ENCODE measurements at places on chromosomes 4 and X. TPM values are rescaled to one million over a fixed set of nuclear protein-coding genes. Genes with fewer than 3 reads are reported as not detected.
A peak's percentile ranks its signal among the peaks of the same experiment; 100 is the strongest.

DNA sequence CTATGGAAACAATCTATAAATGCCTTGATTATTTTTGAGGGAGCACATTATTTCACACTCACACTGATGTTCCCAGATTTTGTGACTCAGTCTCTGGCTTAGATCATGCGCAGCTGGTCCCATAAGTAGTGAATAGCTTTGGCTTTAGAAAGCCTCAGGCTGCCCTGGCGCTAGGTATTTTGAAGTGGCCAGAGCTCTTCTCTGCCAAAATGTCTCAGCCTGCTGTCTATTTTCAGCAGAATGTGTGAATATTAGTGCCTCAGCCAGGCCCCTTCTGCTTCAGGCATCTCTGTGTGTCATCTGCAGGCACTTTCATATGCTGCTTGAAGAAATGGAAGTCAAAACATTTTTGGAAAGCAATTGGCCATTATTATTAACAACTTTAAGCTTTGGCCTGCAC lies 931.0 kb upstream of the INTU start:
- no peak for DNase-seq
- H3K4me3 ChIP-seq: no peak overlapping the region
- no peaks in the 10 kb centered on the region for H3K27me3 ChIP-seq

Gene ADRA2C
- 3.4 TPM for total RNA-seq

Gene RAB39B
- total RNA-seq: 0.44 TPM

- DNase-seq: no peak
- H3K27me3 ChIP-seq: peaks cover 19% of the 10 kb centered on the region
- no peak overlapping the region for H3K27ac ChIP-seq
- no peaks in the 10 kb centered on the region for H3K4me1 ChIP-seq
- H3K4me3 ChIP-seq: no peak overlapping the region
Observed at GRCh38 chr4:9894644-9895332, 113.4 kb downstream of the DRD5 start.

Gene LONRF3
- 6.7 TPM for total RNA-seq

Gene CFAP47
- 1.0 TPM for total RNA-seq

Gene TMPRSS11B
- not detected for total RNA-seq

Gene AVPR2
- not detected for total RNA-seq

DNA sequence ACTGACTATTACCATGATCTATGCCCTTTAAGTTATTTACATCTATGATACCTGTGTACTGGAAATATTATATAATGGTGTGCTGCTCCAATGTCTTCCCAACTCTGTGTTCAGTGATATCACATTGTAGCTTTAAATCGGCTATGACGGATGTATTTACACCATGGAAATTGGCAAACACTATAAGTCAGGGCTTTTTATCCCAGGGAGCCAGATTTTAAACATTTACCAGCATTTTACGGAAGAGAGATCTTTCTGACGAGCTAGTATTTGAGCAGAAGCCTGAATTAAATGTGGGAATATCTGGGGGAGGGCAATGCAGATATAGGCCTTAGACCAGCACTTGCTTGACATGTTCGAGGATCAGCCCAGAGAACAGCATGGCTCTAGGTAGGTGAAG lies 7.7 kb upstream of the PGM2 start:
- H3K4me1 ChIP-seq: no peaks in the 10 kb centered on the region
- DNase-seq: no peak
- no peak overlapping the region for H3K4me3 ChIP-seq
- peaks cover 4% of the 10 kb centered on the region for H3K36me3 ChIP-seq

Gene SPANXN4
- total RNA-seq: not detected

- no peak overlapping the region for H3K27ac ChIP-seq
- H3K27me3 ChIP-seq: no peaks in the 10 kb centered on the region
- H3K36me3 ChIP-seq: no peaks in the 10 kb centered on the region
- no peak for DNase-seq
- no peaks in the 10 kb centered on the region for H3K4me1 ChIP-seq
Observed at GRCh38 chr4:29043411-29043810, 1676.8 kb upstream of the PCDH7 start.

DNA sequence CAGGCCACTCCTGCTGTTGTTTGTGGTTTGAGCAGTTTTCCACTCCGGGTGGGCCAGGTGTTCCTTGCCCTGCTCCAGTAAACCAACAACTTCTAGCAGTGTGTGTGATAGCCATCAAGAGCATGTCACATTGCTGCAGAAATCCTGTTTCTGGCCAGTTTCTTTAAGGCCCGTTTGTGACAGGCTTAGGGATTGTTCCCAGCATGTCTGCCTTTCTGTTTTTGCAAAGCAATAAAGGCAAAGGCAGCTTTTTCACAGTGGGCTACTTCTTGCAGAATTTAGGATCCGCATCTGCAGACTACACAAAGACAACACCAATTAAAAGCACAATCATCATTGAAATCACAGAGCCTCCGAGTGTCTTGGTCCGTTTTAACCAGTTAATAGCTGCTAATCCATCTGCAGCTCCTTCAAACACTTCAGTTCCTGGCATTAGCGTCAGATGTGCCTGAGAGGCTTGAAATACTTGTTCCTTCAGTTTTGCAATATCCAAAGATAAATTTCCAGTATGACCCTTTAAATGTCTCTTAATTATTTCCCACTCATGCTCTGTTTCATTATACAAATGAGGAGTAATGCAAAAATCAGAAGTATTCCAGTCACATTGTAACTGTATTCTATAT lies 65.1 kb downstream of the ADAM29 start:
- no peaks in the 10 kb centered on the region for H3K27me3 ChIP-seq
- H3K27ac ChIP-seq: no peak overlapping the region
- DNase-seq: no peak
- H3K4me1 ChIP-seq: no peaks in the 10 kb centered on the region
- no peak overlapping the region for H3K4me3 ChIP-seq

- peaks cover 2% of the 10 kb centered on the region for H3K27me3 ChIP-seq
- no peak overlapping the region for H3K4me3 ChIP-seq
- H3K27ac ChIP-seq: no peak overlapping the region
- no peaks in the 10 kb centered on the region for H3K36me3 ChIP-seq
Observed at GRCh38 chr4:154143720-154144119, 347.9 kb downstream of the DCHS2 start.

Gene TMEM129
- total RNA-seq: 31.0 TPM

GRCh38 chrX:118730500-118731247 lies 3.3 kb downstream of the IL13RA1 start:
- H3K4me1 ChIP-seq: peaks cover 38% of the 10 kb centered on the region
- H3K27me3 ChIP-seq: no peaks in the 10 kb centered on the region
- peaks cover 24% of the 10 kb centered on the region for H3K36me3 ChIP-seq
- no peak for DNase-seq
- peak overlapping the region; percentile 9 for H3K4me3 ChIP-seq

DNA sequence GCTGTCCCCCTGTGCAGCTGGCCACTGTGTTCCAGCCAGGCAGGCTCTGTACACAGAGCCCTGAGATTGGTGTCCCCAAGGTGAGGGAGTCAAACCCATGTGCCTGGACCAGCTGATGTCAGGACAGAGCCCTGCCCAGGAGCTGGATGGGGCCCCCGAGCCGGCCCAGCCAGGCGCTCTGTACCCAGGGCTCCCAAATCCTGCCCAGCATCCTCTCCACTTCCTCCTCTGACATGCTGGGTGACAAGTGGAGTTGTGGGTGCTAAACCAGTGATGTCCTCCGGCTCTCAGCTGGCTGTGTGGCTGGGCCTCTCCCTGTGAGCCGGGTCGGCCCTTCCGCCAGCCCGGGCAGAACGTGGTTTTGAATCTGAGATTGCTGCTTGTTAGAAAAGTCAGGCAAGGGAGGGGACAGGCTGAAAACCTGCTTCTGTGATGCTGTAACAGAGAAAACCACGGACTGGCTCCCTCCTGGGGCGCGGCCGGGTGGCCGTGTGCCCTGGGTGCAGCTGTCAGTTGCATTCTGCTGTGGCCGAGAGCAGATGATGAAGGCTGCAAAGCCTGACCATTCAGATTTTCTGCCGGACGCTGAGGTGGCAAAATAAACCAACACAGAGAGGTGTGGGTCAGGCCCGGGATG lies 7.9 kb upstream of the CPLX1 start:
- DNase-seq: no peak
- peaks cover 26% of the 10 kb centered on the region for H3K27me3 ChIP-seq
- H3K36me3 ChIP-seq: no peaks in the 10 kb centered on the region
- no peaks in the 10 kb centered on the region for H3K4me1 ChIP-seq
- no peak overlapping the region for H3K27ac ChIP-seq

Gene ADAMTS3
- 0.07 TPM for total RNA-seq

GRCh38 chr4:508675-509638 lies 9.9 kb downstream of the PIGG start:
- no peak overlapping the region for H3K27ac ChIP-seq
- H3K4me3 ChIP-seq: no peak overlapping the region
- no peaks in the 10 kb centered on the region for H3K27me3 ChIP-seq
- no peak for DNase-seq
- peaks cover 40% of the 10 kb centered on the region for H3K36me3 ChIP-seq

- H3K27ac ChIP-seq: no peak overlapping the region
- H3K4me1 ChIP-seq: no peaks in the 10 kb centered on the region
- no peaks in the 10 kb centered on the region for H3K36me3 ChIP-seq
- no peak for DNase-seq
Observed at GRCh38 chr4:138972956-138973801, 42.4 kb upstream of the NOCT start.

GRCh38 chrX:37701588-37701987 lies 16.0 kb downstream of the XK start:
- DNase-seq: no peak
- no peaks in the 10 kb centered on the region for H3K27me3 ChIP-seq

Gene CORIN
- not detected for total RNA-seq

Gene DDX53
- total RNA-seq: not detected

DNA sequence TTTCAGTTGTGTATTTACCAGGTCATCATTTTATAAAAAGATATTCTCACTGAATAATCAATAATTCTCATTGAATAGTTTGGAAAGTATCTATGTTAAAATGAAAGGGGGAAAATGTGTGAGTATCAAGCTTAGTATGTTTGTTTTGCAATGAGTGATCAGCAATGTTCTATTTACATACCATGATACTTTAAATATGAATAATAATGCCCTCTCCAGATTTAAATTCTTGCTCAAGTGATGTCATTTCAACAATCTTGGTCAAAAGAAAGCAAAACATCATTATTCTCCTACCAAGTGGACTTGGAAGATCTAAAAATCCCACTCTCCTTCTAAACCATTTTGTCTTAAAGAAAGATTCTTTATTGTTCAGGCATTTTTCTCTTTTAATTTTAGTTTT lies 42.1 kb upstream of the ANKRD50 start:
- H3K4me3 ChIP-seq: no peak overlapping the region
- no peaks in the 10 kb centered on the region for H3K4me1 ChIP-seq
- H3K36me3 ChIP-seq: no peaks in the 10 kb centered on the region
- H3K27ac ChIP-seq: no peak overlapping the region
- H3K27me3 ChIP-seq: no peaks in the 10 kb centered on the region
- no peak for DNase-seq

Gene S100G
- not detected for total RNA-seq

GRCh38 chr4:82688091-82688795 lies 110.4 kb downstream of the SCD5 start:
- H3K27ac ChIP-seq: no peak overlapping the region
- no peak for DNase-seq
- H3K4me3 ChIP-seq: no peak overlapping the region
- no peaks in the 10 kb centered on the region for H3K36me3 ChIP-seq
- H3K4me1 ChIP-seq: no peaks in the 10 kb centered on the region

GRCh38 chr4:6199422-6199921 lies 877 bp downstream of the JAKMIP1 start:
- H3K27ac ChIP-seq: no peak overlapping the region
- no peak for DNase-seq
- peaks cover 55% of the 10 kb centered on the region for H3K27me3 ChIP-seq
- H3K4me3 ChIP-seq: no peak overlapping the region
- peaks cover 6% of the 10 kb centered on the region for H3K36me3 ChIP-seq
- no peaks in the 10 kb centered on the region for H3K4me1 ChIP-seq

DNA sequence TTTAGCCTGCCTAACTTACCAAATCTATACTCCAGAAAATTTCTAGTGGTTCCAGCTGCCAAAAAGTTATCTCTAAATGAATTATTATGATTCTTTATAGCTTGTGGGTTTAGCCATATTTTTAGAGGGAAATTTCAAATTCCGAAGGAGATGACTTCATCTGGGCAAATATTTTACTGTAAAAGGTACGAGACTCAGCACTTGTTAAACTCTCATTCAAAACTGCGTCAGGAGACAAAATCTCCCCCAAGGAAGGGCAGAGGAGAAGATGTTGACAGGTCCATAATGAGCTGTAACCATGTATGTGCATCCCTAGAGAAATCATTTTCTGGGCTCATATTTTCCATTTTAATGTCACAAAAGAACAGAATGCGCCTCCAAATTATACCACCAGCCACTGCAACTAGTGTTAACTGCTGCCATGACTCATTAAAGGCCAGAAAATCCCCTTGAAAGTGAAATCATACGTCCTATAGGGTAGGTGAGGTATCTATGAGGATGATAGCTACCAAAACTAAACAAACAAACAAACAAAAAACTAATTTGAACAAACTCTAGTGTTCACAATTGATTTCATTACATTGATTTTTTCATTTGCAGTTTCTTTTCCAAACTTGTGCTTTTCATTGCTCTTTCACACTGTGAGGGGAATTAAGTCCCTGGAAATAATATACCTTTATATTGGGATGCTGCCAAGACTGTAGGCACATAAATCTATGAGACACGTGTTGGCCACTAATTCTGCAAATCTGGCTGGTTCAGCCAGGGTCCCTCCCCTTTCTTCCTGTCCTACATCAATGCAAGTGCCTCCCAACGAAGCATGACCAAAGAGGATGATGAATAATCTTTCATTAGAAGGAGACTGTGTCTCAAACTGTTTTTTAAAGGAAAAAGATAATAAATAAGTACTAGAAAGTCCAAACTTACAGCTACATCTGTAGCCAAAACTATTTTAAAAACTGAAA lies 85.8 kb downstream of the ARHGAP6 start:
- H3K27ac ChIP-seq: no peak overlapping the region
- H3K4me1 ChIP-seq: no peaks in the 10 kb centered on the region
- no peak for DNase-seq
- H3K27me3 ChIP-seq: peaks cover 17% of the 10 kb centered on the region
- H3K36me3 ChIP-seq: no peaks in the 10 kb centered on the region

DNA sequence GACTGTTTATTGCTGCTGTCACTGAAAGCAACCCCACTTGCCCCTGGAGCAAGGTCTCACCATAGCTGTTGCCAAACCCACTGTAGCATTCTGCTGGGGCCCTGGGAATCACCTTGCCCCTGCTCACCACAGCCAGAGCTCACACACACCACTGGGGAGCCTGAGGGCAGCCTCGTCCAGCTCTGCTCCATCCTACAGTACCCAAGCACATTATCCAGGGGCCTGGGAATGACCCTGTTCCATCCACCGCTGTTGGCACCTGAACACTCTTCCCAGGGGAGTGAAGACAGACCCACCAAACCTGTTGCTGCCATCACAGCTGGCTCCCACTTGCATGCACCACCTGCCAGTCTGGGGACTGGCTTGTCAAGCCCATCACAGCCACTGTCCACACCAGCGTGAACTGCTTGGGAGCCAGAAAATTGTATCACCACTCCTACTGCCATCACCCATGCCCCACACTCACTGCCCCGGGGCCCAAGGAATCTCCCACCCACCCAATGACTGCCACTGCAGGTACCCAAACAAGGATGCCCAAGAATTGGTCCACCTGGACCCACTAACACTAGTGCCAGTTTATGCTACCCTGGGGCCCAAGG lies 811.3 kb downstream of the KLHL13 start:
- no peak overlapping the region for H3K4me3 ChIP-seq
- DNase-seq: no peak
- no peaks in the 10 kb centered on the region for H3K27me3 ChIP-seq
- H3K27ac ChIP-seq: no peak overlapping the region
- no peaks in the 10 kb centered on the region for H3K4me1 ChIP-seq
